ENCODE measurements at places on chromosomes 4 and X. TPM values are rescaled to one million over a fixed set of nuclear protein-coding genes. Genes with fewer than 3 reads are reported as not detected.

Gene IL2RG
- polyA plus RNA-seq = not detected

Gene LRIT3
- polyA plus RNA-seq = 0.78 TPM

Gene ZNF711
- polyA plus RNA-seq = 321 TPM

Gene BANK1
- not detected for polyA plus RNA-seq

Gene SHROOM2
- polyA plus RNA-seq = 9.2 TPM

Gene PASD1
- not detected for polyA plus RNA-seq

Gene GPC4
- 1.5 TPM for polyA plus RNA-seq

Gene TEX28
- polyA plus RNA-seq = not detected

Gene SNCA
- polyA plus RNA-seq = 66.1 TPM

Gene CTAG1A
- polyA plus RNA-seq = not detected

Gene RASSF6
- polyA plus RNA-seq = not detected

Gene MAGEA11
- polyA plus RNA-seq = not detected

Gene CRMP1
- 642 TPM for polyA plus RNA-seq

Gene YIPF6
- 28.5 TPM for polyA plus RNA-seq

Gene MAGEB10
- polyA plus RNA-seq = not detected

Gene FGF16
- polyA plus RNA-seq = not detected

Gene ZNF275
- 6.0 TPM for polyA plus RNA-seq

Gene IL15
- polyA plus RNA-seq = not detected

Gene DACH2
- 20.6 TPM for polyA plus RNA-seq

Gene ADH6
- not detected for polyA plus RNA-seq

Gene OCIAD2
- 69.7 TPM for polyA plus RNA-seq

Gene ZAR1
- 0.88 TPM for polyA plus RNA-seq

Gene SLC4A4
- 9.2 TPM for polyA plus RNA-seq

Gene PLK4
- polyA plus RNA-seq = 13.9 TPM

Gene GAGE12J
- not detected for polyA plus RNA-seq

Gene GLRB
- 24.9 TPM for polyA plus RNA-seq

Gene STK32B
- polyA plus RNA-seq = 42.8 TPM

Gene TCEAL6
- polyA plus RNA-seq = not detected

Gene FRMPD4
- polyA plus RNA-seq = 1.2 TPM

Gene NLGN3
- polyA plus RNA-seq = 11.7 TPM

Gene SSX4
- not detected for polyA plus RNA-seq

Gene TRAPPC11
- polyA plus RNA-seq = 78.1 TPM

Gene TMEM164
- 12.5 TPM for polyA plus RNA-seq

Gene DGKK
- 1.3 TPM for polyA plus RNA-seq

Gene LEF1
- 0.78 TPM for polyA plus RNA-seq

Gene UGT2B11
- polyA plus RNA-seq = 0.22 TPM

Gene FAM3A
- polyA plus RNA-seq = 19.5 TPM

Gene CT83
- not detected for polyA plus RNA-seq

Gene OTC
- not detected for polyA plus RNA-seq

Gene CHIC1
- 15.2 TPM for polyA plus RNA-seq

Gene AFM
- polyA plus RNA-seq = not detected

Gene NXF2
- polyA plus RNA-seq = not detected

Gene IL2
- polyA plus RNA-seq = not detected

Gene VCX3B
- polyA plus RNA-seq = not detected

Gene CENPVL1
- 3.2 TPM for polyA plus RNA-seq

Gene UGT2B17
- not detected for polyA plus RNA-seq
